Activated CD4-positive, alpha-beta memory T cell treated with anti-CD3 and anti-CD28 coated beads for 36 hours (primary cell): ENCODE measurements at places on chromosomes 12 and 14. TPM values are rescaled to one million over a fixed set of nuclear protein-coding genes. Genes with fewer than 3 reads are reported as not detected.

GRCh38 chr12:57248934-57249742, 1.8 kb downstream of the STAC3 start:
- no peaks in the 10 kb centered on the region for H3K4me1 ChIP-seq
- no peaks in the 10 kb centered on the region for H3K27me3 ChIP-seq
- H3K4me3 ChIP-seq: no peak overlapping the region
- no peak for DNase-seq
- no peaks in the 10 kb centered on the region for H3K36me3 ChIP-seq

- no peaks in the 10 kb centered on the region for H3K27me3 ChIP-seq
- H3K4me1 ChIP-seq: peaks cover 36% of the 10 kb centered on the region
- peak overlapping the region; percentile 97 for H3K4me3 ChIP-seq
- DNase-seq: no peak
These were observed 1.3 kb downstream of the MARS1 start for GRCh38 chr12:57489157-57489641.

DNA sequence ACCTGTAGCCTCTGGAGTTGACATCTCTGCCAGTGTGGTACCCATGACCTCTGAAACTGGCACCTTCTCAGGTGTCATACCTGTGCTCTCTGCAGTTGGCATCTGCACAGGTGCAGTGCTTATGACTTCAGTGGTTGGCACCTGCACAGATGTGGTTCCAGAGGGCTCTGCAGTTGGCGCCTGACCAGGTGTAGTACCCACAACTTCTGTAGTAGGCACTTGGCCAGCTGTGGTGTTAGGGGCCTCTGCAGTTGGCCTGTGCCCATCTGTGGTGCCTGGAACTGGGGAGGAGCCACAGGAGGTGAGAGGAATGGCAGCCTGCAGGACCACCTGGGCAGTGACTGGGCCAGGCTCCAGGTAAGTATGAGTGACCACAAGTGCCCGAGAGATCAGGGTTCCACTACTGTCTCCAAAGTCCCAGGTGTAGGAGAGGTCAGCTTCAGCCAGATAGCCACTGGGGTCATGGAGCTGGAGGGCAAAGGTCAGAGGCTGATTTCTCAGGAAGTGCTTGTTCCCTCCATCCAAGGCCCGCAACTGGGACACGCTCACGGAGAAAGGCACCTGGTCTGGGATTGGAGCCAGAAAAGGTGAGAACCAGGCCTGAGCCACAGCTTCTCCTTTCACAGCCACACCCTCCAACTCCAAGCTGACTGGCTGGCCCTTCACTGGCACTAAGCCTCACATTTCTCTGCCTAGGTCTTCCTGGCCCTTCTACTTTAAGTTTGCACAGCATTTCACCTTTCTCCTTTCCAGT, 8.6 kb downstream of the PMEL start:
- H3K27ac ChIP-seq: peak overlapping the region; percentile 46
- no peak for DNase-seq
- H3K4me1 ChIP-seq: peaks cover 20% of the 10 kb centered on the region
- H3K27me3 ChIP-seq: no peaks in the 10 kb centered on the region
- no peak overlapping the region for H3K4me3 ChIP-seq

DNA sequence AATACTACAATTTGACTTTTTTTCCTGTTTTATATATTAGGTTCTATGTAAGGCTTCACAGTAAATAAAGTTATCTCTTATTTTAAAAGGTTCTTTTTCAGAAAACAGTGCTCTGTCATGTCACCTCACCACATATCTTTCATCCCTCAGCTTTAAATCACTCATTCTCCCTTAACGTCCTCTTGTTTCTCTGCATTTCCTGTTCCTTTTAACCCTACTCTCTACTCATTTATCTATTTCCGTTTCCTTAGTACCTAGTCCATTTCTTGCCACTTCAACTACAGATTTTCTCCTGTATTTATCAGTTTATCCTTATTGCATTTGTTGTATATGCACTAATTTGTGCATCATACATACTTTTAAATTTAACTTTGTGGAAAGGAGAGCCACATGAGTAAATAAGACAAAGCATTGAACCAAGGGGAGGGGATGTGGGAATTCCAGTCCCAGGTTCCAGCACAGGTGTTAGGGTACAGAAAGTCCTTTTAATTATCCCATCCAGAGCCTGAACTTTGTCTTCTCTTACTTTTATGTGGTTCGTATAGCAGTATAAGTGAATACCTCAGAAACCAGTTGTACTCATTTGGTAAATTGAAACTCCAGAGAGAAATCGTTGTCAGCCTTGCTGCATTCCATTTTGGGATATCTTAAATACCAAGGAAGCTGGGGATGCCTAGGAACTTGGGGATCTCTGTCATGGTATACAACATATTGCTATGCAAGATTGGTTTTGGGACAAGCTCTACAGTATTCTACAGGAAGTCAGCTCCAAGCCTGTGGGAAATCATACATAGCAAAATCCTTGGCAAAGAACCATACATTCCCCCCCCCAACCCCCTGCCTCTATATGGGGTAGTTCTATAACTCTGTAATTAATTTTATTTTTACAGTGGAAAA, 120.5 kb downstream of the DIP2B start:
- H3K27ac ChIP-seq: peak overlapping the region; percentile 77
- peaks cover 18% of the 10 kb centered on the region for H3K36me3 ChIP-seq
- H3K27me3 ChIP-seq: no peaks in the 10 kb centered on the region
- H3K4me1 ChIP-seq: peaks cover 40% of the 10 kb centered on the region

- H3K36me3 ChIP-seq: no peaks in the 10 kb centered on the region
- no peak overlapping the region for H3K4me3 ChIP-seq
- H3K4me1 ChIP-seq: no peaks in the 10 kb centered on the region
- DNase-seq: no peak
- H3K27me3 ChIP-seq: no peaks in the 10 kb centered on the region
These were observed 317.6 kb downstream of the SOX5 start for GRCh38 chr12:23631786-23632377.

DNA sequence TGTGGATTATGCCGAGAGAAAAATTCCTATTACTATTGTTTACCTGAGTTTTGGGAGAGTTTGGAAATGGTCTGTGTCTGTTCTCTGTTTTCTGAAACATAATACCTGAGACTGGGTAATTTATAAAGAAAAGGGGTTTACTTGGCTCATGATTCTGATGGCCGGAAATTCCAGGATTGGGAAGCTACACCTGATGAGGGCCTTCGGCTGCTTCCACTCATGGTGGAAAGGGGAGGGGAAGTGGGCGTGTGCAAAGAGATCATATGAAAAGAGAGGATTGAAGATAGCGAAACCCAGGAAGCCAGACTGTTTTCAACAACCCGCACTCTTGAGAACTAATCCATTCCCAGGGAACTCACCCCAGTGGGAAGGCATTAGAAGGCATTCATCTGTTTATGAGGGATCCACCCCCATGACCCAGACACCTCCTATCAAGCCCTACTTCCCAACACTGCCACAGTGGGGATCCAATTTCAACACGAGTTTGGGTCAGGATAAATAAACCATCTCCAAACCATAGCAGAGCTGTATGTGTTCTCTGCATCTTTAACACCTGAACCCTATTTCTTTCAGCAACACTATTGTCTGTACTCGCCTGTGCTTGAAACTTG, 51.1 kb downstream of the APAF1 start:
- H3K4me3 ChIP-seq: no peak overlapping the region
- H3K36me3 ChIP-seq: peaks cover 29% of the 10 kb centered on the region
- H3K27me3 ChIP-seq: no peaks in the 10 kb centered on the region

- H3K36me3 ChIP-seq: no peaks in the 10 kb centered on the region
- no peak for DNase-seq
- peaks cover 4% of the 10 kb centered on the region for H3K27me3 ChIP-seq
- H3K4me1 ChIP-seq: no peaks in the 10 kb centered on the region
- no peak overlapping the region for H3K4me3 ChIP-seq
- no peak overlapping the region for H3K27ac ChIP-seq
These were observed 9.0 kb downstream of the ADCY6 start for GRCh38 chr12:48779869-48780268.

GRCh38 chr12:108312073-108312659, 26.9 kb downstream of the CMKLR1 start:
- no peak overlapping the region for H3K4me3 ChIP-seq
- no peak for DNase-seq
- peaks cover 2% of the 10 kb centered on the region for H3K27me3 ChIP-seq

GRCh38 chr12:124538194-124539082, 29.0 kb downstream of the NCOR2 start:
- DNase-seq: no peak
- no peak overlapping the region for H3K4me3 ChIP-seq
- H3K4me1 ChIP-seq: peaks cover 27% of the 10 kb centered on the region
- H3K27ac ChIP-seq: no peak overlapping the region

DNA sequence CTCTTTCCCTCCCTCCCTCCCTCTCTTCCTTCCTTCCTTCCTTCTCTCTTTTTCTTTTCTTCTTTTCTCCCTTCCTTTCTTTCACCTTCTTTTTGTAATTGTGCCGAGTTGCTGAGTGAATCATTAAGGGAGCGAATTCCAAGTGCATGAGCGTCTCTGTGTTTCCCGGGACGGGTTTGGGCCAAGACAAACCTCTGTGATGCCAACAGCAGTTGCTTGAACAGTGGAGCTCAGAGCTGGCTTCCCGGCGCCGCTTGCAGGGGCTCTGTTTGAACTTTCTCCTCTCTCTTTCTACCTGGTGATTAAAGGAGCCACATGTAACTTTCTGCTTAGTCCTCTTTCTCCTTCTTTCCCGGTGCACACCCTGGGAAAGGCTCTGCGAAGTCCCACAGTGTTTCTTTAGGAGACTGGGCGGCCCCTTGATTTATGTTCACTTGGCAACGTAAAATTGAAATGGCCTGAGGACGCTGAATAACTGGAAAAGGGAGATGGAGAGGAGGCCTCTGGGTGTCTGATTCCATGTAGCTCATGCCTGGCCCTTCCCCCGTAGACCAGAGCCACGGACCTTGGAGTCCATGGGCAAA, 33.7 kb upstream of the MAP1LC3B2 start:
- H3K27me3 ChIP-seq: peaks cover 8% of the 10 kb centered on the region
- no peak overlapping the region for H3K27ac ChIP-seq
- H3K4me3 ChIP-seq: no peak overlapping the region
- H3K4me1 ChIP-seq: peaks cover 5% of the 10 kb centered on the region

DNA sequence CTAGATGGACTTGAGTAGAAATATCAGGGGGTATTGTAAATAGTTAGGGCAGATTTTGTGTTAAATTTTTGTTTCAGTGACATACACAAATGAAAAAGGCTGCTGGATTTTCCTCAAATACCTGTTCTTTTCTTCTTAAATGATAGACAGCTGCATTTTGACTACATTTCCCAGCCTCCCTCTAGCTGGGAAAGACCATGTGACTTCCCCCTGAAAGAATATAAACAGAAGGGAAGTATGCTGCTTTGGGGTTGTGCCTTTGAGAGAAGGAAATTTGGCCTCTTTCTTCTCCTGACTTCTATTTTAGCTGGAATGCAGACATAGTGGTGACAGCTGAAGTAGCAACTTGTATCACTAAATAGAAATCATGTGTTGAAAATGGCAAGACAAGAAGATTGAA, 476.1 kb upstream of the SYT1 start:
- no peak for DNase-seq
- no peaks in the 10 kb centered on the region for H3K4me1 ChIP-seq
- no peaks in the 10 kb centered on the region for H3K27me3 ChIP-seq
- no peak overlapping the region for H3K27ac ChIP-seq
- H3K36me3 ChIP-seq: no peaks in the 10 kb centered on the region

DNA sequence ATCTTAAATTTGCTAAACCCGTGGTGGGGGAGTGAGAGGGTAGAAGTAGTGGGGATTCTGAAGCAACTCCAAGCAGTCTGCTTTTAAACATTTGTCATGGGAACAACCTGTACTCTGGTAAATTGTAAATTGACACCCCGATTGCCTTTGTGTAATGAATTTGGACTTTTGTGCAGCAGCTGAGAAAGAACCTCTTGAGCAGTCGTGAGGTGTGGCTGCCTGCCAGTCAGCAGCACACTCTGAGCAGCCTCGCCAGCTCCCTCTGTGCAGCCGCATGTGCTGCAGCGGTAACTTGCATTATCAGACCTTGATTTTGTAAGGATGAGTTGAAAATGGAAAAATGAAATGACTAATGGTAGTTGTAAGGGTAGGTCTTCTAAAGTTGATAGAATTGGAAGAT, 74.3 kb downstream of the SUSD6 start:
- peak overlapping the region; percentile 57 for H3K4me3 ChIP-seq
- H3K36me3 ChIP-seq: peaks cover 26% of the 10 kb centered on the region
- peak overlapping the region; percentile 96 for H3K27ac ChIP-seq
- H3K4me1 ChIP-seq: peaks cover 83% of the 10 kb centered on the region

DNA sequence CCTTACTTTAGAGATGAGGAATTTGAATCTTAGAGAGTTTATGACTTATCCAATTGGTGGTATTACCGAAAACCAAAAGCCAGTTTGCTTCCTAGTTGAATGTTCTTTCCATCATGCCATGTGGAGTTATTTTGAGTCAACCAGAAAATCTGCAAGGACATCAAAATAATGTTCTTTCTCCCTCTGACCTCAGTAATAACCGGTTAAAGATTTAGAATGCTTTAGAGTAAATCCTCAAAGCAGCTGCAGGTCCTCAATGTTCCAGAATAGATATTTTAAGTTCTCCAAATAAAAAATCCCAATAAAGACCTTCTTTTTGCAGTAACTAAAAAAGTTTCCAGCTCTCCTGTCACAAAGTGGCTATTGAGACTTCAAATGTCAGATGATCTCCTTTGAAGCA, 396.6 kb downstream of the ADAMTS20 start:
- no peak overlapping the region for H3K4me3 ChIP-seq
- no peaks in the 10 kb centered on the region for H3K27me3 ChIP-seq
- DNase-seq: no peak
- H3K27ac ChIP-seq: no peak overlapping the region

DNA sequence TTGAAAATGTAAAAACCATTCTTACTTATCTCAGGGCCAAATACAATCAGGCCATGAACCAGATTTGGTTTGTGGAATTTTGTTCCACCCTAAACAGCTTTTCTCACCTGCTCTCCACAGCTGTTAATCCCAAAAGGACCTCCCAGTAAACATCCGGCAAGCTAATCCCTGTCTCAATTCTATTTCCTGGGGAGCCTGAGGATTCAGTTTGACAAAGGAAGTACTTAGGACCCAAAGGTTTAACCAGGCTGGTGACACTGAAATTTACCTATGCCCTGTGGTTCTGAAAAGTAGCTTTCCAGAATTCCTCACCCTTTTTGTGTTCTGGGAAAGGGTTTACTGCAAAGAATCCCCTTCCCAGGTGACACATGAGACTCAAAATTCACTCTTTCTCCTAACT, 15.0 kb downstream of the CAPZA3 start:
- no peaks in the 10 kb centered on the region for H3K36me3 ChIP-seq
- H3K27me3 ChIP-seq: no peaks in the 10 kb centered on the region
- no peak overlapping the region for H3K4me3 ChIP-seq
- H3K4me1 ChIP-seq: no peaks in the 10 kb centered on the region
- DNase-seq: no peak
- no peak overlapping the region for H3K27ac ChIP-seq

The TMEM179 gene
- not detected for total RNA-seq

The HRK gene
- total RNA-seq: not detected

The ALX1 gene
- total RNA-seq: not detected

The ZDHHC22 gene
- not detected for total RNA-seq
